ENCODE measurements at places on chromosomes 3 and 15.

DNA sequence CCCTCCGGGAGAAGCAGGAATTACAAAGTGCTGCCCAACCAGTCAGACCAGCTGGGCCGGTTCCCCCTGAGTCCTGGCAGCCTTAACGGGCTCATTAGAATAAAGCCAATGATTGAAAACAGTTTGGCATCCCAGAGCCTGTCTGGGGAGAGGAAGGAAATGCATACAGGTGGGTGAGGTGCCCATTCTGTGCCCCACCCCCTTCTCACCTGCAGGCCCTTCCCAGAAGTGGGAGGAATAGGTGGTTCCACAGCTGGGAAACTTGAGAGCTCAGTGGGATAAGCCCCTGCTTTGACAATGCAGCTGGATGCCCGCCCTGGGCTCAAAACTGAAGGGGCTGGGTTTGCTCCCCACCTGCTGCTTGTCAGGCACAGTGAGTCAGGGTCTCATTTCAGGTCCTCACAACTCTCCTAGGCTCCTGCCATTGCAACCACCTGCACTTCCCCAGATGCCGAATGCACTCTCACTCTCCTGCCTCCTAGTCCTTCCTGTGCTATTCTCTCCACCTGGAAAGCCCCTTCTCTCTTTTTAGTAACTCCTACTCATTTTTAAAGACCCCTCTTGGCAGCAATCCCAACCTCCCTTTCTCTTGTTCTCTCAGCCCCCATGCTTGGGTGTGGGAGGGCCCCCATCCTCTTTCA lies 5.5 kb upstream of the BUB1B start:
- DNase-seq = no peak

DNA sequence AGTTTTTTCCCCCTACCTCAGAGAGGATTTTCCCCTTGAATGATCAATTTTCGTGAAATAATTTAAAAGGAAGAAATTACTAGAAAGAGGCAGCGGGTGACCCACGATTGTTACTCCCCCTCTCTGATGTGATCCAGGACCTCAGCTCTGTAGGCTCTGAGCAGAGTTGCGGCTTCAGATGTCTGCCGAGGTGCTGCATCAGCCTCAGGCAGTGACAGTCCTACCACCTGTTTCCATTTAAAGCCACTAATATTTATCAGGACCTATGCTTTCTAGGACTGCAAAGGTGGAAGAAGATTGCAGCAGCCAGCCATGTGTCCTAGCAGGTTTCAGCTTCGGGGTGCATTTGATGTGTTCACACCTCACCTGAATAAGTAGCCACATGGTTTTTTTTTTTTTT lies 294.8 kb upstream of the C2CD4B start:
- DNase-seq = no peak

DNA sequence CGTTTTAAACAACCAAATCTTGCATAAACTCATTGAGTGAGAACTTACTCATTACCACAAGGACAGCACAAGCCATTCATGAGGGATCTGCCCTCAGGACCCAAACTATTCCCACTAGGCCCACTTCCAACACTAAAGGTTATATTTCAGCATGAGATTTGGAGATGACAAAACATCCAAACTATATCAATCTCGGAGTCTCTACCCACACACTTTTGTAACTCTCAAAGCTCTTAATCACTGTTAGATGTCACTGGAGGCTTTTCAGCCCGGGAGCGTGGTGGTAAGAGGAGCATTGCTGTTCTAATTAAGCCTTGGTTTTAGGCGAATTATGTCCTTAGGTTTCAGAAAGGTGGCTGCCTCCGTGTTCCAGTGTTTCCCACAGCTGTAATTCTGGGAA lies 86.3 kb downstream of the CNTN6 start:
- no peak for DNase-seq

GRCh38 chr3:131397889-131398288 lies 16.3 kb downstream of the NUDT16 start:
- DNase-seq = no peak

GRCh38 chr3:21718943-21719591 lies 31.9 kb downstream of the ZNF385D start:
- no peak for DNase-seq

- DNase-seq = no peak
These were observed 99.4 kb upstream of the CTDSPL start for GRCh38 chr3:37762286-37762685.

GRCh38 chr15:27595211-27595610 lies 503.9 kb downstream of the OCA2 start:
- no peak for DNase-seq

DNA sequence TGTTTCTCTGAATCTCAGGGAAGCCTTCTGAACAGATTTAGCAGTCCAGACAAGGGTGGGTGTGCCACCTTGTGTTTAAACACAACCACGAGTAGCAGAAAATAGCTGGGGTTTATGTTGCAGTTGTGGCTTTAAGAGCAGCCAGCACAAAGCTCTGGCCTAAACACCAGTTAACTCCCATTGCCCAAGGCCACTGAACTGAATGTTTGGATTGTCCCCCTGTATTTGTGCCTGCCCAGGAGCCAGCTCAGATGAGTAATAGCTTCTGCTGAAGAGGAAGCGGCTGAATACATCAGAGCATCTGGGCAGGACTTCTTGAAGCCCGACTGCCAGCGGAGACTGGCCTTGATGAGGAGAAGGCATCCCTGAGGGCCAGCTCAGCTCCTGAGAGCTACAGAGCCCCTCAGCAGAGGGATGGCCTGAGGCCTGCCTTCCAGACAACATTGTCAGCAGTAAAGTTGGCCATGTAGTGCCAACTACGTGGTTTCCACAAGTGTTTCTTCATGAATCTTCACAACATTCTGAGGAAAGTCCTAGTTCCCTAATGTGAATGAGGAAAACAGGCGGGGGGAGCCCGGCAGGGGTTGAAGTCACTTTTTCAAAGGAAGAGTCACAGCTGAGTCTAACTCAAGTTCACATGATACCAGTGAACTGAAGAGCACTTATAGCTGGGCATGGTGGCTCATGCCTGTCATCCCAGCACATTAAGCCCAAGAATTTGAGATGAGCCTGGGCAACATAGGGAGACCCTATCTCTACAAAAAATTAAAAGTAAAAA lies 65.8 kb upstream of the ZBTB38 start:
- no peak for DNase-seq

DNA sequence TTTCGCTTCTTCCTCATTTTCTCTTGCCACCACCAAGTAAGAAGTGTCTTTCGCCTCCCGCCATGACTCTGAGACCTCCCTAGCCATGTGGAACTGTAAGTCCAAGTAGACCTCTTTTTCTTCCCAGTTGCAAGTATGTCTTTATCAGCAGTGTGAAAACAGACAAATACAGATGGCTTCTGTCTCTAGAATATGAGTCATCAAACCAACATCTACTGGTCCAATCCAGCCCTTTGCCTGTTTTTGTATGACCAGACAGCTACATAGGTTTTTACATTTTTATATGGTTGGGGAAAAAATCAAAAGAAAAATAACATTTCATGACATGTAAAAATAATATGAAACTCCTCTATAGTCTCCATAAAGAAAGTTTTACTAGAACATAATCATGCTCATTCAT lies 118.7 kb upstream of the PTPRG start:
- DNase-seq = no peak

DNA sequence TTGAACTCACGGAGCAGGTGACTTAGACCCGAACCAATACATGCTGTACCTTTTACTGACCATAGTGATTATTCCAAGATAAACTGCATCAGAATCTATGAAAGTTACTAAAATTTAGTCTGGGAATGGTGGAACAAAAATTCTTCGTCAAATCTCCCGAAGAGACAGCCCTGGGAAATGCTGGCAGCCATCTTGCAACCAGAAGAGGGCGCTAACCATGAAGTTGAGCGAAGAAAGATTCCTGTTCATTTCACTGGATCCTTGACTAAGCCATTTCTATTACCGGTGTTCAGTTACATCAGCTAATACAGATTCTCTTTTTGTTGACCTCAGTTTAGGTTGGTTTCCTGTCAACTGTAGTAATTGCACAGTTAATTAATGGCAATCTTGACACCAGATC lies 199.6 kb downstream of the SLC9A9 start:
- no peak for DNase-seq

DNA sequence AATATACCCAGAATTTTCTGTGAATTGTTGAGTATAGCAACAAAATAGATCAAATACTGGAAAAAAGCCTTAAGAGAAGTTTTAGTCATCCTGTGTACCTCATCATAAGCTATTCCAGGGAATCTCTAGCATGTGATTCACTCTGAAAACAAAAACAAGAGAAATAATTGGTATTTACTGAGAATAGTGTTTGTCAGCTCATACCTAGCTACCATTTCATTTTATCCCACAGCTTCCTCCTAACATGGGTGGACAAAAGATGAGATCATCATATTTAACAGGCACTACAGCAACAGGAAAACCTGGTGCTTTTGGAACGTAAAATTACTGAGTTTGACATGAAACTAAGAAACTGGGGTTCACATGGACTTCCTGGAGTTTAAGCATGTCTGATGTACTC lies 753.5 kb upstream of the NECTIN3 start:
- DNase-seq = no peak

DNA sequence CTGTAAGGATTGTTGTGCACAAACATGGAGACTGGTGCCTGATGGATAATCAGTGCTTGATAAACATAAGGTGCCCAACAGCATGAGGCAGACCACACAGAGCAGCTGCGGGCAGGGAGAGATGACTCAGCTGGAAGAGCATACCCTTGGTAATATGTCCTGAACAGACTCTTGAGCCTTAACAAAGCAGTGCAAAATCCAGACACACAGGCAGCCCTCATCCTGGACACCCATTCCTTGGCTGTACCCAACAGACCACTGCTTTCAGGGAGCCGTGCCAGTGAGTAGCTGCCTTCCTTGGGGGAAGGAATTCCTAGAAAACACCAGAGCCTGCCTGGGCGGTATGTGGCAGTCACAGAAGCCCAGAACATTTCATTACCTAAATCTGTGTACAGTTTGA lies 156.2 kb downstream of the CLSTN2 start:
- peak; percentile 63 for DNase-seq

GRCh38 chr15:53072077-53072476 lies 281.9 kb upstream of the ONECUT1 start:
- no peak for DNase-seq

- DNase-seq = peak; percentile 52
These were observed 9.1 kb upstream of the CALML4 start for GRCh38 chr15:68213991-68214837.

GRCh38 chr15:89360294-89360971 lies 25.8 kb upstream of the POLG start:
- DNase-seq = no peak

- DNase-seq = no peak
These were observed 33.2 kb downstream of the SLC25A26 start for GRCh38 chr3:66253790-66254620.

DNA sequence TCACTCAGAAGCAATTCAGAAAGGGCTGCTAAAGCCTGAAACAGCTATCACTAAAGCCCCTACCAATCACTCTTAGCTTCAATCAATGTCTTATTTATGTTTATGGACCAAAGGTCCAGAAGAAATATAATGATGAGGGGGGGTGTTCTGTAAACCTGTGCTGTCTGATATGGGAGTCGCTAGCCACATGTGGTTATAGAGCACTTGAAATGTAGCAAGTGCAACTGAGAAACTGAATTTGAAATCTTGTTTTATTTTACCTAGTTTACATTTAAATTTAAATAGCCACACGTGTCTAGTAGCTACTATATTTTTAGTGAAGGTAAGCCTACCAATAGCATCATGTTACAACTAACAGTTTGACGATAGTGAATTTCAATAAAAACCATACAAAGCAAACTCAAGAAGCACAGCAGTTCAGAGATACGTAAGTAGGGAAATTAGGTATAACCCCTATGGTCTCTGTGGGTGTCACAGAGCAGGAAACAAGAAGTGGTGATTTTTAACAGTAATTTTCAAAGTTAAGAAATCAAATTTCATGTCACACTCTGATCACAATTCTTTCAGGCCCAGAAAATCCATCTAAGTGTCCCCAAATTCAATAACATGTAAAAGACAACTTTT lies 3.6 kb downstream of the POU1F1 start:
- no peak for DNase-seq

DNA sequence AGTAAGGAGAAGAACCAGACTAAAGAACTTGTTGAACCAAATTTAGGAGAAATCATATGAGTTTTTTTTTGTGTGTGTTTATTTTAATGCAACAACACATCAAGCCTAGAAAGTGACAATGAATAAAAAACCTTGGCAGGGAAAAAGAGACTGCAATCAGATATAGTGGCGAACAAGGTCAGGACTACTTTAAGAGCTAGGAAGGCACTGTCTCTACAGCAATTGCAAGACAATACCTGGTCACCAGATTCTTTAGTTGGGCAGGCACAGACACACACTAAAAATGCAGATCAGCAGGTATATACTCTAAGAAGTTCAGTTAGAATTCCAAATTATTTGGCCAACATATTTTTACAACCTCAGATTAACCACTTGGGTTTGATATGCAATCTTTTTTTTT lies 30.8 kb upstream of the GMPPB start:
- DNase-seq = no peak

DNA sequence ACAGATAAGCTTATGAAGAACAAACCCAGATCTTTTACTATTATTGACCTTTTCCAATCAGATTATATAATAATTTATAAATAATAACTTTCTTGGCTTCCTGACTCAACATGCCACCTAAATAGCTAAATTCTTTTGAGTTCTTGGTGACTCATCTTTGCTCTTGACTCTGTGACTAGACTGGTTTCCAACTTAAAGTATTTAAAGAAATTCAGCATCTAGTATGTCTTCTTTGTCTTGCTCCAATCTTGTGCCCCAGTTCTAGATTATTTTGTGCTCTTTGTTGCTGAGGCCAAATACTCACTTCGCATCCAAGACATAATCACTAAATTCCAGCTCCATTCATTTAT lies 483.2 kb upstream of the TBL1XR1 start:
- no peak for DNase-seq

GRCh38 chr15:42108189-42108588 lies 13.8 kb upstream of the PLA2G4D start:
- DNase-seq = no peak
